ENCODE measurements at places on chromosomes 4 and X. TPM values are rescaled to one million over a fixed set of nuclear protein-coding genes. Genes with fewer than 3 reads are reported as not detected.

PCSK1N gene
- not detected for total RNA-seq

LRP2BP gene
- total RNA-seq: 0.70 TPM

GAB3 gene
- 8.6 TPM for total RNA-seq

GNRHR gene
- not detected for total RNA-seq

EDNRA gene
- total RNA-seq: not detected

HS6ST2 gene
- total RNA-seq: not detected

IQSEC2 gene
- 0.20 TPM for total RNA-seq

FAM13A gene
- 8.6 TPM for total RNA-seq

SSX2B gene
- total RNA-seq: not detected

PRRG1 gene
- total RNA-seq: not detected

OTC gene
- total RNA-seq: not detected

All from T-helper 2 cell treated with Interferon-gamma antibody and Interleukin-4, amounts not matched to agents 100 ng/mL and 5 ng/mL, for 36 hours (primary cell).